ENCODE measurements at places on chromosomes 7 and 10. TPM values are rescaled to one million over a fixed set of nuclear protein-coding genes. Genes with fewer than 3 reads are reported as not detected.
A peak's percentile ranks its signal among the peaks of the same experiment; 100 is the strongest.

- no peaks in the 10 kb centered on the region for H3K36me3 ChIP-seq
- no peak overlapping the region for H3K4me3 ChIP-seq
- H3K27me3 ChIP-seq, result no peaks in the 10 kb centered on the region
- H3K27ac ChIP-seq, result no peak overlapping the region
- H3K4me1 ChIP-seq, result peaks cover 16% of the 10 kb centered on the region
Observed at GRCh38 chr7:88104732-88105131, 115.1 kb downstream of the SRI start.

GRCh38 chr7:35254496-35255442 lies 869 bp upstream of the TBX20 start:
- H3K27ac ChIP-seq, result no peak overlapping the region
- no peak overlapping the region for H3K4me3 ChIP-seq

DNA sequence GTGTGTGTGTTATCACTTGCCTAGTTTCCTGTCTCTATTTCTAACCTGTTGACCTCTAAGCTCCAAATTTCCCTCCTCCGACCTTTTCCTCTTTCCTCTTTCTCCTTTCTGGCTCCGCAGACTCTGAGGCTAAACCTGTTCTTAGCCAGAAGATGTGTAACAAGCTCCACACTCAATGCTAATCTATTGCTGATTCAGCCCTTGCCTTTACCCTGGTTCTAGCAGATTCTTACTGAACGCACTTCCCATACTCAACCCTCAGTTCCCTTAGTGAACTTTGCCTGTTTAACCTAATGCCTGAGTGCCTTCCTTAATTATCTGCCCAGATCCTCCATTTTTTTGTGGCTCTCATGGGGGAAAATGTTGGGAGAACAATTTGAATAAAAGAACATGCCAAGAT lies 30.0 kb upstream of the SGMS1 start:
- no peak for DNase-seq
- no peak overlapping the region for H3K4me3 ChIP-seq
- no peaks in the 10 kb centered on the region for H3K36me3 ChIP-seq
- H3K27me3 ChIP-seq, result no peaks in the 10 kb centered on the region
- peaks cover 3% of the 10 kb centered on the region for H3K4me1 ChIP-seq

SMIM30 gene
- 21.2 TPM for polyA plus RNA-seq

FBXL13 gene
- 0.24 TPM for polyA plus RNA-seq

AKR1C4 gene
- polyA plus RNA-seq, result 1.3 TPM

DNA sequence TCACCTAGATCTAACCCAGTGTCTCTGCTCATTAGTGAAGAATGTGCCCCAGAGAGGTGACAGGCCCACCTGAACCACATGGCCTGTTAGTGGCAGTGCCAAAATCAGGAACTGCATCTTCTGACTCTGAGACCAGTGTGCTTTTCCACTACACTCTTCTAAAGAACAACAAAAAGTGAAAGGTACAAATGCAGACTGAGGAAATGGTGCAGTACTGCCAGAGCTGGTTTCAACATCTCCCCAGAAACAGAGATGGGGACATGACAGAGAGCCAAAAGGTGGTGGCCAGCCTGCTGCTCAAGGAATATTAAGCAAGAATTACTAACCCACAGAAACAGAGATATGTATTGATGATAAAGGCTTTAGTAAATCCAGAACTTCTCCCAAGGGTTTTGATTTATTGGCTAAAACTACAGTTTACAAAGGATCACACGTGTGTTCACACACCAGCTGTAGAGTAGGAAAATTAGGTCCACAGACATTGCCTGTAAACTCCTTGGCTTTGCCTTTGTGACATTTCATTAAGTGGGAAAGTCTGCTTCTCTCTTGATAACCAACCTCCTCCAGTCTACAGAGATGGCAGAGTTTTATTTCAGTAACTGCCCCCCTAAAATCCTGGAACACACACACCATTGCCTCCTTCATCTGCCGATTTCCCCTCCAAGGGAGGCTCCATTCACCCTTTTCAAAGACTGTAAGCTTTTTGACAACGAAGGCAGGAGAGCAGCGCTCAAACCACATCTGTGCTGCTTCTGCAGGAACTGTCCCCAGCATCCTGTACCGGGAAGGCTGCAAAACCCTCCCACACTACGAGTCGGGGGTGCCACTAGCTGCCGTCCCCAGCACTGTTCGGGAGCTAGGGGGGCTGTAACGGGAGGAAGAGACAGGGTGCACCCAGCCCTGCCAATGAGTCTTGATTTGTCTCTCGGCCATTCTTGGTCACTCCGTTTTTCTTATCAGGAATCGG lies 29.8 kb downstream of the GSDME start:
- H3K4me3 ChIP-seq, result no peak overlapping the region
- H3K36me3 ChIP-seq, result no peaks in the 10 kb centered on the region
- DNase-seq, result no peak

TLX1 gene
- polyA plus RNA-seq, result 0.20 TPM

DNA sequence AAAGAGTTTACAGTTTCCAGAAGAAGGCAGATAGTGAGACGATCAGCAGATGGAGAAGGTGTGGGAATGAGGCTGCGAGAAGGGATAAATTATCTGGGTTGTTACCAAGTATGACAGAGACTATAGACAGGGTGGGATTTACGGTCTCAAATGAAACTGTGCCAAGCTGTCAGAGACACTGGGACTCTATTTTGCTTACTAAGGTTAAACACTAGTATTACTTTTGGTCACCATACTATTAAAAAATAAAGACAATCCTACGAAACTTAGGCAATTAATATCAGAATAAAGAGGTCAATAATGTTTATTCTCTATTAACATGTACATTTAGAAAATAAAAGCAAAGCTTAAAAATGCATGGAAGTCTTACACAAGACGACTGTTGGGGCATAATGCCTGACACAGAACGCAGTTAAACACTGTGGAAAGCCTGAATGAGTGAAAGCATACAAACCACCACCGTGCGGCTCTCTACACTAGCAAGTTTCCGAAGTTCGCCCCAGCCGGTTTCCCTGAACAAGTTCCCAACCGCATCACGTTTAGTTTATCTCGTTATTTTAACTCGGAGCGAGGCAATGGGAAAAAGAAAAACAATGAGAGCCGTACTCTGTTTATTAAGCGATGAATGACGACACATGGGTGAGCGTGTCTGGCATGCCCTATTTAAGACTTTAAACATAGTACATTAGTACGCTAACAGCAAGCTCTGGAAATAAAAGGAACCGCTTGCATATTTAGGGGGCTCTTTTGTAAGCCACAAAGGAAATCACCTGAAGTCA lies 909 bp upstream of the CC2D2B start:
- H3K36me3 ChIP-seq, result peaks cover 8% of the 10 kb centered on the region
- peaks cover 38% of the 10 kb centered on the region for H3K4me1 ChIP-seq
- H3K27ac ChIP-seq, result peak overlapping the region; percentile 67
- no peaks in the 10 kb centered on the region for H3K27me3 ChIP-seq
- DNase-seq, result peak; percentile 58

UCMA gene
- not detected for polyA plus RNA-seq

RELN gene
- polyA plus RNA-seq, result 315 TPM

DNA sequence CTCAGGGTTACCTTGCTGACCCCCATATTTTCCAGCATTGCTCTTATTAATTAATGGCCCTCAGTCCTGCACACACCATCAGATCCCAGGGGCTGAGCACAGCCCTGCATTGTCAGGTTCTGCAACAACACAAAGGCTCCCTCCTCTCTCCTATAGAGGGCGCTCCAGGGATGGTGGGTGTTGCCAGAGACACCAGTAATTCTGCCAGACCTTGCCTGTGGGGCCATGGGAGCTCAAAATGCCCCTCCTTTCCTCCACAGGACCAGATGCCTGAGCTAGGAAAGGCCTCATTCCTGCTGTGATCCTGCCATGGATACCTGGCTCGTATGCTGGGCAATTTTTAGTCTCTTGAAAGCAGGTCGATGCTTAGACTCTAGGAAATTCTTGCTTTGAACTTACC lies 42.8 kb upstream of the PRSS58 start:
- no peak overlapping the region for H3K4me3 ChIP-seq
- no peak overlapping the region for H3K27ac ChIP-seq
- no peaks in the 10 kb centered on the region for H3K4me1 ChIP-seq
- no peak for DNase-seq

GRCh38 chr10:79192677-79193003 lies 123.9 kb downstream of the ZMIZ1 start:
- H3K4me3 ChIP-seq, result no peak overlapping the region
- H3K27ac ChIP-seq, result no peak overlapping the region
- no peak for DNase-seq
- H3K4me1 ChIP-seq, result peaks cover 61% of the 10 kb centered on the region

IDI2 gene
- polyA plus RNA-seq, result not detected

DNA sequence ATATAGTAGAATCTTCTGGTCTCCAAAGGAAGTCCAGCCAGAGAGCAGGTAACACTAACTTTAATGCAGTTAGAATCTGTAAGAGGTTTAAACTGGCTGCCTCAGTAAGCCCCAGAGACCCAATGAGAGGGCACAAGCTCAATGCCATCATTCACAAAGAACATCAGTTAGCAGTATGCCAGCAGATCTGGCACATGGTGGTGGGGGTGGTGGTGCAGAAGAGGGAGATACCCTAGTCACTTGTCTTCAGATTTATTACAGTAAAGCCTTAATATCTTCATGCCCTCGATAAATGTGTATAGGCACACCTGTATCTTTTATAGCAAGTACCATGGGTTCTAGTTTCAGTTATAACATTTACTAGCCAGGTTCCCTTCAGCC lies 86.2 kb downstream of the SORBS1 start:
- H3K27ac ChIP-seq, result peak overlapping the region; percentile 96
- H3K4me1 ChIP-seq, result peaks cover 100% of the 10 kb centered on the region
- no peaks in the 10 kb centered on the region for H3K36me3 ChIP-seq
- no peaks in the 10 kb centered on the region for H3K27me3 ChIP-seq
- DNase-seq, result no peak

DNA sequence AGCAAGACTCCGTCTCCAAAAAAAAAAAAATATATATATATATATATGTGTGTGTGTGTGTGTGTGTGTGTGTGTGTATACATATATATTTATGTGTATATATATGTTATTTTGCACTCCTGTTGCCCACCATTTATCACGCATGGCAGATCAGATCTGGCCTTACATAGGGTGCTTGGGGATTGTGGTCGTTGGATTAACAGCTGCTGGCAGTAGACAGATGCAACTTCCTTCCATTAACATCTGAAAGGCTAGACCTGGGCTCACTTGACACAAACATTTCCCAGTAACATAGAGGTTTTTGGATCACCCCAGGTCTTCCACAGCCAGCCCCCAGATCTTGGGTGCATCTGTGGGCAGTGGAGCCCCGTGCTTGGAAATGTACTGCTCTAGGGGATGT lies 40.8 kb upstream of the DLD start:
- no peak for DNase-seq
- peaks cover 6% of the 10 kb centered on the region for H3K4me1 ChIP-seq
- H3K27ac ChIP-seq, result no peak overlapping the region
- H3K36me3 ChIP-seq, result no peaks in the 10 kb centered on the region
- H3K4me3 ChIP-seq, result no peak overlapping the region
- H3K27me3 ChIP-seq, result no peaks in the 10 kb centered on the region

MYH16 gene
- 0.25 TPM for polyA plus RNA-seq

- H3K36me3 ChIP-seq, result no peaks in the 10 kb centered on the region
- peaks cover 18% of the 10 kb centered on the region for H3K4me1 ChIP-seq
- no peak for DNase-seq
- no peaks in the 10 kb centered on the region for H3K27me3 ChIP-seq
Observed at GRCh38 chr7:27169658-27170425, 4.3 kb downstream of the HOXA10 start.

DNA sequence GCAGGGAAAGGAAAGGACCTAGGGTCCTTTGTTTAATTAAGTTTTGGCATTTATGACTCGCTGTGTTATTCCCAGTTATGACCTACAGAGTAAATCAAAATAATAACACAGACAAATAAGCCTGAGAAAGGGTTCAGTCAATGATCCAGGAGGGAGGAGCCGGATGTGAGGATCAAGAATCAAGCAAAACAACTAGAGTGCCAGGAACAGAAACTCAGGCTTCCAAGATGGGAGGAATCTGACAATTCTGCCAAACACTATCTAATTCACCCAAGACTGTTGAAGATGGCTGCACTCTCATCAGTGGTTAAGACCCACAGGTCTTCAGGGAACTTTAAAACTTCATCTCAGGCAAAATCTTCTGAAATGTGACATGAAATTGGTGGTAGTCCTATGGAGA lies 50.3 kb upstream of the PIP4K2A start:
- no peak overlapping the region for H3K4me3 ChIP-seq
- H3K36me3 ChIP-seq, result no peaks in the 10 kb centered on the region
- no peak overlapping the region for H3K27ac ChIP-seq
- peaks cover 17% of the 10 kb centered on the region for H3K4me1 ChIP-seq
- no peaks in the 10 kb centered on the region for H3K27me3 ChIP-seq

GRCh38 chr7:5210751-5211338 lies 20.8 kb downstream of the WIPI2 start:
- peaks cover 24% of the 10 kb centered on the region for H3K36me3 ChIP-seq
- no peaks in the 10 kb centered on the region for H3K4me1 ChIP-seq
- no peak overlapping the region for H3K4me3 ChIP-seq
- no peaks in the 10 kb centered on the region for H3K27me3 ChIP-seq

HGF gene
- polyA plus RNA-seq, result not detected

DNA sequence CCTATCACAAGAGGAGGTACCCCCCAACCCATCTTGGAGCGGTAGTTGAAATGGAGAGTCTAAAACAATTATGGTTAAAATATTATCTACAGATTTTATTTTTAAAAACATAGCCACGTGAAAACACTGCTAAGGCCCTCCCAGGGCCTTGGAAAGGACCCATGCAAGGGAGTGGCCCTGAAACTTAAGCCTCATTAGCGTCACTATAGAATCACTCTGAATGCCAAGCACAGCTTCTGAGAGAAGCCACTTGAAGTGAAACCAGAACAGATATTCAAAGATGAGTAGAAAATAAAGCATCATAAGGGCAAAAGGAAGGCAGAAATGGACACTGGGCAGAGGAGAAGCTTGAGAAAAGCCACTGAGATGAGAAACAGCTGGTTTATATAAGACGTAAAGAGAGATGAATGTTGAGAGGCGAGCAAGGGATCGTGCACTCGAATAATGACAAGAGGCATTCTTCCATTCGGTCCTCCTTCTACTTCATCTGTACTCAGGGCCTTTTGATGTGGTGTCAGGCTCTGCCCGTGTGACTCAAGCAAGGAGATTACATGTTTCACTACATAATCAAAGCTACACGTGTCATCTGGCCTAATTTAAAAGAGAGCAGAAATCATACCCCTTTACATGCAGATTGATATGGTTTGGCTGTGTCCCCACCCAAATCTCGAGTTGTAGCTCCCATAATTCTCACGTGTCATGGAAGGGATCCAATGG lies 33.4 kb upstream of the SLC39A12 start:
- no peak overlapping the region for H3K27ac ChIP-seq
- H3K27me3 ChIP-seq, result no peaks in the 10 kb centered on the region
- H3K4me3 ChIP-seq, result no peak overlapping the region
- no peak for DNase-seq

DNA sequence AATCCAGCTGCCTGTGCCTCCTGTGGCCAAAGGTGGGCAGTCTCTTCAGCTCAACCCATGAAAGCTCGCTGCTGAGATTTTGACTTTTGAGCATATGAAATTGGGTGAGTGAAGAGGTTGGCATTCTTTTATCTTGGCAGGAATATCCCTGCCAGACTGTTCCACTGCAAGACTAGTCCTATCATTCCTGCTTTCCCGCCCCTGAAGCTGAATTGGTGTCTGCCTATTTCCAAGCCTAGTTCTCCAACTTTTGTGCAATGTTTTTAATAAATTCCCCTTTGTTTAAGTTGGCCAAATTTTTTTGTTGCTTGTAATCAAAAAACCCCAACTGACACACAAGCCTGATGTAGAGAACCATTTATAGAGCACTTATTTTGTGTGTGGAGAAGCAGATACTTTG lies 34.8 kb upstream of the BICC1 start:
- no peaks in the 10 kb centered on the region for H3K27me3 ChIP-seq
- H3K4me1 ChIP-seq, result peaks cover 23% of the 10 kb centered on the region
- no peak overlapping the region for H3K27ac ChIP-seq

PLAC9 gene
- not detected for polyA plus RNA-seq

HOXA1 gene
- 0.31 TPM for polyA plus RNA-seq
